RWPE2 (cell line): ENCODE measurements at places on chromosomes 4 and X.
A peak's percentile ranks its signal among the peaks of the same experiment; 100 is the strongest.

- DNase-seq, result no peak
Observed at GRCh38 chr4:140641789-140642439, 73.2 kb upstream of the UCP1 start.

DNA sequence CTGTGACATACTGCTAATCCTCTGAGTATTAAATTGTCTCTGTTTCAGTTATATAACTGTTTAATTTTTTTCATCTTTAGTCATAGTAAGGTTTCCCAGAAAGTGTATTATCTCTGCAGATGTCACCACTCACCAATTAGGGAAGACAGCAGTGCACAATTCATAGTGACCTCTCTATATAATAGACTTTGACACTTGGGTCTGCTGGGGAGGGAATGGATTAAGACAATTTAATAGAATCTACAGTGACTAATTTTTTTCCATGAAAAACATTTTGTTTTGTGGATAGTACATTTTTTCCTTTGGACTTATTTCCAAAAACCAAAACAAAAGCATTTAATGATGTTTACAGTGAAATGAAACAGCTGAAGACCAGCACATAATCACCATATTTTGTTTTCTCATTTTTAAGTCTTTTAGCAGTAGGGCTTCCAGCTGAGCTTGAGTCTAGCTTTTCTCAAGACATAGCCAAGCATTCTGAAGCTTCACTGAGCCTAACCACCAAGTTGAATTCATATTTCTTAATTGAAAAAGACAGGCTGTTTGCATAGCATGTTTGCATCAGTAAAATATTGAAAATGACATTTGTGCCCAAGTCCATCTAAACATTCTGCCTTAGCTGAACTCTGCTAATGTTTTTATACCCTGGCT is 69.5 kb downstream of the PCDH19 start:
- no peak for DNase-seq

GRCh38 chr4:94834501-94834900 is 76.7 kb downstream of the BMPR1B start:
- DNase-seq, result no peak

DNA sequence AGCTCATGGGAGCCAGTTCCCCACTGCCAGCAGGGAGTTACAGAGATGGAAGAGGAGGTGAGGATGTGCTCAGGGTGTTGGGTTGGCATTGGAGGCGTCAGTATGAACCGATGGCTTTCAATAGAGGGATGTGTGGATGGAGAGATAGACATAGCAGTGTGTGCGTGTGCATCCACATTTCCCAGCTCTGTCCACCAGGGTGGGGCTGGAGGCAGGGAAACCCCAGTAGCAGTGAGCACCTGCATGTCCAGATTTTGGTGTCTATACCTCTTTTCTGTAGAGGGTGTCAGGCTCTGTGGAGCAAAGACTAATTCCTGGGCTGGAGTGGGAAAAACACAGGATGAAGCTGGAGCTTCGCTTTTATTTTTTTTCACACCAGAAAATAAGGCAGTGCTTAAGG is 37.2 kb upstream of the HGFAC start:
- peak; percentile 20 for DNase-seq

- no peak for DNase-seq
Observed at GRCh38 chr4:94235825-94236224, 28.2 kb downstream of the SMARCAD1 start.

GRCh38 chr4:151043803-151044515 is 28.9 kb upstream of the LRBA start:
- DNase-seq, result no peak

- DNase-seq, result no peak
Observed at GRCh38 chr4:110198049-110198434, 373 bp downstream of the ELOVL6 start.

DNA sequence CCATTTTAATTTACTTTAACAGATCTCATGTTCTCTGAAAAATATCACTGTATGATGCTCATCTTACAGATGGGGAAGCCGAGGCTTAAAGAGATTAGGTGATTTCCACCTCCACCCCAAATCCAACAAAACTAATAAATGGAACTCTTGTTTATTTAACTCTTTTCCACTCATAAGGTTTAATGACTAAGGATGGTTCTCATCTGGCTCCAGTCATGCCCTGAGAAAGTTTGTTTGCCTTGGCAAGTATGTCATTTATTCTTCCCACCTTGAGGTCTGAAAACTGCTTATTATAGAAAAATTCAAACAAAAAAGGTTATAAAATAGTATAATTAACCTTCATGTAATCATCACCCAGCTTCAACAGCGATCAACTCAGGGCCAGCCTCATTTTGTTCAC is 56.3 kb downstream of the PPEF2 start:
- DNase-seq, result no peak

- DNase-seq, result no peak
Observed at GRCh38 chr4:73224886-73225285, 33.7 kb downstream of the ANKRD17 start.

- DNase-seq, result no peak
Observed at GRCh38 chr4:98623126-98623802, 35.1 kb downstream of the TSPAN5 start.

- DNase-seq, result no peak
Observed at GRCh38 chrX:10676235-10676957, 56.0 kb upstream of the MID1 start.

- DNase-seq, result no peak
Observed at GRCh38 chrX:68261060-68261672, 172.1 kb downstream of the OPHN1 start.

DNA sequence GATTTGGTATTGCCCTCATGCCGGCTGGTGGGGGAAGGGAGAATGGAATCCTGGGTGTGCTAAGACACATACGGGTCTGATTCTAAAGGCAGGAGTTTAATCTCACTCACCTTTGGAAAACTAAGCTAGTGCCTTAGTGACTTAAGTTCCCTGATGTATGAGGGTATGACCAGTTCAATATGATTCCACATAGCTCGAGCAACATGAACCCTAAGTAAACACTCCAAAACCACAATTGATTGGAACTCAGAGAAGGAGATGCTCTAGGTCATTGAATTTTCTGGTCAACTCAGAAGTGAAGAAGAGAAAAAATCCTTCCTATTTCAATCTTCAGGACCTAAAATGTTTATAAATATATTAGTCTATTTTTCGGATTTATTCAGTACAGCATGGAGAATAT is 420.1 kb upstream of the INTU start:
- no peak for DNase-seq

GRCh38 chr4:184193556-184194525 is 23.8 kb downstream of the ENPP6 start:
- DNase-seq, result no peak

DNA sequence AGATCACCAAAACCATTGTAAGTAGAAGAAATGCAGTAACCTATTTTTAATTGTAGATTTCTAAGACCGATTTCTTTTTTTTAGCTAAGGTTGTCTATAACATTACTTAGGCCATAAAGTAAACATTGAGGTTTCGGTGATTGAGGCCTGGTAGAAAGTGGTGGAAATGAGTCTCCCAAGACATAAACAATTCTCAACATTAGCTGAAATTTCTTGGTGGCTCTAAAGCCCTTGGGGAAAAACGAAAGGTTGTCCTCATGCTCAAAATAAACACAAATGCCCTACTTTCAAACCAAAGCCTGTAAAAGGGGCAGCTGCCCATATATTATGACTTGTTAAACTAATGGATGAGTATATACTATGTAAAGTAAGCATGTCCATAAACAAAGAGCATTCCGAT is 98.8 kb downstream of the SCFD2 start:
- DNase-seq, result no peak

GRCh38 chr4:81040012-81040659 is 9.6 kb downstream of the BMP3 start:
- DNase-seq, result no peak

DNA sequence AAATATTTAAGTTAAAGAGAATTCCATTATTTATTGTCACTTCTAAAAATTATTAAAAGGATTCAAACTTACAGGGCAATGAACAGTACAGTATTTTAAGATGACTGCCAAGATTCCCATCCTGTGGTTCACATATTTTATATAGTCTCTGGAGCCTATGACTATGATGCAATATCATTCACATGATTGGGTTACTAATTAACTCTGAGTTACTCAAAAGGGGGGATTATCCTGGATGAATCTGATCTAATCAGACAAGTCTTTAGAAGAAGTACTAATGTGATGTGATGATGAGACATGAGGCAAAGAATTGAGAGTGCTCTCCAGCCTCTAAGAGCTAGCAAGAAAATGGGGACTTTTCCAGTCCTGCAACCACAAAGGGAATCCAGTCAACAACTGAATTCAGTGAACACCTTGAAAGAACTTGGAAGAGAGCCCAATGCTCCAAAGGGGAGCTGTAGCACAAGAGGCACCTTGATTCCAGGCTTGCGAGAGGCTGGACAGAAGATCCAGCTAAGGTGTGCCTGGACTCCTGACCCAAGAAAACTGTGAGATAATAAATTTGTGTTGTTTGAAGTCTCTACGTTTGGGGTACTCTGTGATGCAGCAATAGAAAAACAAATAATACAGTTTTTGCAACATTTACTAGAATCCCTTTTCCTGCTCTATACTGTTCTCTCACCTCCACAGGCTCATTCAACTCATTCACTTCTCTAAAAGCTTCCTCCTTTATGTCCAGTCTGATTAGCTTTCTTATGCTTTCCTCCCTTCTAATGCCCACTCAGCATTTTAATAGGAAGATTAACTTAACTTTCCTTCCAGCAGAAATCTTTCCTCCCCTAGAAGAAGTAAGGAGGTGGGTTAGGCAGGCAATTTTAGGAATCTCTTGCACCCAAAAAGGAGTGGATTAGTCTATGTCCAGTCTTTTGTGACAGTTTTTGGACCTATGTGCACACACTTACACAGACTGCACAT is 133.8 kb upstream of the LCORL start:
- no peak for DNase-seq

GRCh38 chr4:184416913-184417734 is 57.2 kb downstream of the IRF2 start:
- no peak for DNase-seq

GRCh38 chr4:10046471-10046870 is 25.2 kb upstream of the SLC2A9 start:
- no peak for DNase-seq

DNA sequence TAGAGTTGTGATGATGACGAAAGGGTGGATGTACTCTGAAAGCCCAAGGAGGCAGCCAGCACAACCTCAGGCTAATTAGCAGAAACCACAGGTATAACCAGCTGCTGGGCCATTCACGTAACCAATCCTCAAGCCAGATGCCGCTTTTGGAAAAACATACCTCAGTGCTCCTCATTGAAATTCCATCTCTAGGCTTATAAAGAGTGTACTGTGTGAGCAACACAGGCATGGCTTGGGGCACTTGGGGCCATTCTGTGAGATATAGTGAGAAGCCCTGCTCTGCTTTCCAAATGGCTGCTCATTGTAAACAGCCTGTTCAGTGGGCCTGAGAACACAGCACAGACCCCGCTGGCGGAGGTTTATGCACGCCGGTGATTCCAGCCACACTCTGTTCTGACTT is 182.1 kb upstream of the HHIP start:
- no peak for DNase-seq

DNA sequence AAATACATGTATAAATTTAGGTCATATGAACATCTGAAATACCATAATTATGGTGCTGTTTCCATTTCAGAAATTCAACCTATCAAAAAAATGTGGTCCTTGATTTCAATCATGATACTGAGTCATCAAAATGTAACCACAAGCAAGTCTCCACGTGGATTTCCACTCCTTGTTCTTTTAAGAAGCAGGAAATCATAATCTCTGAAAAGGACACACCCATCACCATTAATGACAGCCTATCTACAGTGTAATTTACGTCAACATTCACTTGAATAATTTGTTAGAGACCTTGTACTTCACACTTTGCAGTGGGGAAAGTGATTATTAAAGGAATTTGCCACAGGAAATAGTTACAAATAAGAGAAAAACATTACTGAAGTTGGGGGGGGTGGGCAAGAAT is 17.7 kb upstream of the SLC7A11 start:
- DNase-seq, result no peak

DNA sequence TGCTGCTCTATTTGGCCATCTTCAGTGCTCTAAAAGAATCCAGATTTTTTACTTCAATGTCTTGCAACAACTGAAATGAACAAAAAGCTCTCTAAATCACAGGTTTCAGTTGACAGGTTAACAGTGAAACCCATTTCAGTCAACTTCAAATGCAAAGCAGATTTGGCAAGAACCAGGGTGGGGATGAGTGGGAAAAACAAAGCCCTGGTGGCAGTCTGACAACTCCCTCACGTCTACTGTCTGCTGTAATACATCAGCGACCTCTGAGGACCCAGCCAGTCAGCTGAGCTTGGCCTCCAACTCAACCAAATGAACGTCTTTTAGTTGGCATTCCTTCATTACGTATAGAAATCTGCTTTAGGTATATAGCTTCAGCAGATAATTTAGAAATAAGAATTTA is 95.8 kb downstream of the COL25A1 start:
- DNase-seq, result no peak

DNA sequence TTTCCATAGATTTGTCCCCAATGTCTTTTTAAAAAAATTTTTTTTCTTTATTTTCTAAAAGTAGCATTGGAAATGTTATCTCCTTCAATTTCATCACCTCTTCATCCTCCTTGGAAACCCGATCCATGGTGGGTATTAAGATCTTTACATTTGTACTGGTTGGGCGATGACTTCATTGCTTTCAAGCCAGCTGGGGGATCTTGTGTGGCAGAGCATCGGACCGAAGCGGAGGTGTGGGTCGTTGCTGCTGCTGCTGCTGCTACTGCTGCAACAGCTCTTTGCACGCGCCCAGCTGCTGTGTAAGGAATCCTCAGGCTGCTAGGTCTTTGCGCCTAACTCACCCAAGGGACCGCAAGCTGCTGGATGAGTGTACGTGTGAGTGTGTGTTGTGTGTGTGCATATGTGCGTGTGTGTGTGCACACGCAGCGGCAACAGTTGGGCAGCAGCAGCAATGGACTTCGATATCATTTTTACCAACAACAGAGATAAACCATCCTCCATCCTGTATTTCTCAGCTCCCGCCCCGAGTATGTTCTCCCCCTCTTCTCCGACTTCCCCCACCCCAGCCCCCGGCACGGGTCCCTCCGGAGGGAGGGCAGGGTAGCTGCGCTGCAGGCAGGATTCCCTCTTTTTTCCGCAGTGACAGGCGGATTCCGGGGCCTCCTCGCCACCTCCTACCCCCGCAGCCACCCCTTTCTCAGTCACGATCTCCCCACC is 768 bp upstream of the CDKL5 start:
- DNase-seq, result no peak

DNA sequence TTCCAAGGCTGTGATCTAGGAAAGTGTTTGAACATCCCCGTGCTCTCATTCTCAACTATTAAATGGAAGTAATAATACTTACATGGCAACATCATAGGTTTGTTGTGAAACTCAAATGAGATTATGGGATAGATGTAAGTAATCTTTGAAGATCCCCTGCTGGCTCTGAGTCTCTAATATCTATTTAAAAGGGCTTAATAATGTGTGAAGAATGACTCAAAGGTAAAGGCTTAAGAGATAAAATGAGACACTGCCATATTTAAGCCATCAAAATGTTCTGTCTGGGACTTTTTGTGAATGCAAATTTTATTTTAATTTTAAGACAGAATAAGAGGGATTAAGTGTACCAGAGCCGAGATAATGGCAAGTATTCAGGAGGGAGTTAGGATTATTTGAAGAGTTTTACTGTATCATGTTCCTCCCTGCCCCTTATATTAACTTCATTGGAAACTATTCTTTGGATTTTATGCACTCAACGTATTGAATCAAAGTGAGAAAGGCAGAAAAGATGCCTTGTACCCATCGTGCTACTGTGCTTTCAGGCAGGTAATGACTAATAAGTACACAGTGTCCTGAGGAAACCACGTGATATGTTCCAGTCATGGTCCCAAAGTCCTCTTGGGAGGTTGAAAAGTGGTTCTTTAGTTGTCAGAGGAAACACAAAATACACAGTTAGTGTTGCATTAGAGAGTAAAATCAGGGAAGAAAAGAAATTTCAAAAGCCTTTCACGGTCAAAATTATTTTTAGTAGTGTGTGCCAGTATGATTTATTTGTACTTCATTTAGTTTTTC is 192.4 kb downstream of the RBM46 start:
- no peak for DNase-seq
